ENCODE measurements at places on chromosomes 2 and 18.

GRCh38 chr18:41073372-41073954 is 881.6 kb upstream of the PIK3C3 start:
- H3K27ac ChIP-seq, result no peak overlapping the region
- H3K27me3 ChIP-seq, result no peaks in the 10 kb centered on the region
- no peak overlapping the region for H3K4me3 ChIP-seq
- no peak for DNase-seq

DNA sequence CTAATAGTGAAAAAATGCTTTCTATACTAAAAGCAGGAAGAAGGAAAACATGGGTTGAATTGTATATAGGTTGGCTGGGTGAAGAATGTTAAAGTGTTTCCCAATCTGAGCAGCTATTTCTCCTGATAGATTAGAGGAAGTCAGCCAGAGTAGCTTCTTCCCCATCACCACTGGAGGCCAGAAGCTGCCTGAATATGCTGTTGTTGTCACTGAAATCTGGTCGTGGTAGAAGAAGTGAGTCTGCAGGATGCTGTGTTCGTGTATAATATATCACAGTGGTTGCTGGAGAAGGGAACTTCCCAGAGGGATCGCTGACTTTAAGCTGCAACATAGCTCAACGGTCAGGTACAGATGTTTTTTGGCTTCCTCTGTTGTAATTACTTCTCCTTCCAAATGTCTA is 247.5 kb upstream of the LRATD1 start:
- H3K4me1 ChIP-seq, result no peaks in the 10 kb centered on the region
- H3K27me3 ChIP-seq, result no peaks in the 10 kb centered on the region
- no peak overlapping the region for H3K4me3 ChIP-seq
- DNase-seq, result no peak

- H3K36me3 ChIP-seq, result no peaks in the 10 kb centered on the region
- no peak overlapping the region for H3K4me3 ChIP-seq
- H3K4me1 ChIP-seq, result no peaks in the 10 kb centered on the region
- peaks cover 4% of the 10 kb centered on the region for H3K27me3 ChIP-seq
These were observed 741.4 kb upstream of the LRRTM4 start for GRCh38 chr2:78263571-78263970.

- DNase-seq, result no peak
- no peaks in the 10 kb centered on the region for H3K27me3 ChIP-seq
- H3K4me3 ChIP-seq, result no peak overlapping the region
- H3K36me3 ChIP-seq, result no peaks in the 10 kb centered on the region
- H3K27ac ChIP-seq, result no peak overlapping the region
- H3K4me1 ChIP-seq, result peaks cover 18% of the 10 kb centered on the region
These were observed 119.0 kb upstream of the FN1 start for GRCh38 chr2:215554689-215555498.

All from SJCRH30 (cell line).